Stimulated activated CD4-positive, alpha-beta T cell treated with anti-CD3 and anti-CD28 coated beads, Interleukin-2, amount 100 ng/mL, for 24 hours (primary cell): ENCODE measurements at places on chromosomes 6 and 20.
A peak's percentile ranks its signal among the peaks of the same experiment; 100 is the strongest.

GRCh38 chr6:73653571-73654424, at the start of gene SLC17A5:
Gene SLC17A5 (minus strand): TSS chr6:73653992. CDS start chr6:73653886, 106 bp downstream.
- peak; percentile 92 for DNase-seq

- DNase-seq: no peak
These were observed at the start of gene PRSS35 for GRCh38 chr6:83511901-83512681. Gene PRSS35 (plus strand): TSS chr6:83512534. CDS start chr6:83523442, 10,908 bp downstream.

- DNase-seq: peak; percentile 40
These were observed 48.3 kb downstream of the ATXN1 start for GRCh38 chr6:16712931-16713484.

- no peak for DNase-seq
These were observed 542 bp upstream of the AFG1L start for GRCh38 chr6:108294297-108294726.

DNA sequence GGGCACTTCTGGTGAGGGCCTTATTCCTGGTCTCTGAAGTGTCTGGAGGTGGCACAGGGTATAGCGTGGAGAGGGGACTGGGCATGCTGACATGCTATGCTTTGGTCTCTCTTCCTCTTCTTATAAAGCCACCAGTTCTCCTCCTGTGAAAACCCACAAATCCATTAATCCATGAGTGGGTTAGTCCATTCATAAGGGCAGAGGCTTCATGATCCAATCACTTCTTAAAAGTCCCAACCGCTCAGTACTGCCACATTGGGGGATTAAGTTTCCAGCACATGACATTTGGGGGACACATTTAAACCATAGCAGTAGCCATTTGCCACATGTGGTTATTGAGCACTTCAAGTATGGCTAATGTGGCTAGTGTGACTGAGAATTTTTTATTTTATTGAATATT, 3.8 kb upstream of the TRIB3 start:
- no peak for DNase-seq

GRCh38 chr20:4667371-4667773, 54.3 kb upstream of the PRND start:
- DNase-seq: no peak

DNA sequence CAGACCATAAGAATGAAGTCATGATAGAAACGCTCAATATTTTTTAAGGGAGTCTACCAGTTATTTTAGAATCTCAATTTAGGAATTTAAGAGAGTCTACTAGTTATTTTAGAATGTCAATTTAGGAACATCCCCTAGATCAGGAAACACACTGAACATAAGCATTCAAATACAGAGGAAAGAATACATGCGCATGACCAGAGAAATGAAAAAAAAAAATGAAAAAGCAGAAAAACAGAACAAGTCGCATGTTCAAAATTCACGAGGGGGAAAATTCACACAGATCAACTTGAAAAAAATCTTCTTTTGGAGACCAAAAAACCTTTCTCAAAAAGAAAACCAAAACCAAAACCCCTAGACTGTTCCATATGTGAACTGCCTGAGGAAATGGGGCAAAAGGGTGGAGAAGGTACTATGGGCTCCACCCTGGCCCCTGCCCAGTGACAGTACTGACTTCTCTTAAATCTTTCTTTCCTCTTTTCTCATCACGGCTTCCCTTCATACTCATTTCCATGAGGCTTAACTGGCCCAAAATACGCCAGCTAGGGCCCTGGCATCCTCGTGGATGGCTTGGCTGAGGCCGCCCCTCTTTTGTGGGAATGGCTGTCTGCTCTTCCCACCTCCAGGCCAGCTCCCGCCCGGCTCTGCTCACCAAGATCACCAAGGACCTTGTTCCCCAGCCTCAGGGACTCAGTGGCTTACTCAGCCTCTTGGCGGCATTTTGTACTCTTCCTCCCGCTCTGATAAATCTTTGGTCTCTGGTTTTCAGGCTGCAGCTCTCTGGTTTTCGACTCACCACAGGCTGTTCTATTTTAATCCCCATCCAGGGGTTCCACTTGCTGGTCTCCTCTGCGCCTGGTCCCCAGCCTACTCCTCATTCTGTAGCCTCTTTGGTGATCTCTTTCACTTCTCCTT, 11.2 kb downstream of the ZBTB2 start:
- no peak for DNase-seq

DNA sequence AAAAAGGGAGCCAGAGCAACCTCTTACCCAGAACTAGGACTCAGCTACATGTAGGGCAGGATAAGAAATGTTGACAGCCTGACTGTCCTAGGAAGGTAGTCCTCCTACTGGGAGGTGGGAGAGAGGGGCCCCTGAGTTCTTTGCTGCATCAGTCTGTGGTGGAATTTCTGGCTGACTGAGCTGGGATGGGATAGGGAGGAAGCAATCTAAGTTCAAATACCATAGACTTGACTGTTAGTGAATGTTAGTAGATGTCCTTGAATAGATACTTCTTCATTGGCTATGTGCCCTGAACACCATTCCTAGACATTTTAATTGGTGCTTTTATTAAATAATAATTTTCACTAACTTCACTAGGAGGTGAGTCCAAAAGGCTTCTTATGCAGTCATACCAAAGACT, 1343.6 kb upstream of the CITED2 start:
- no peak for DNase-seq

DNA sequence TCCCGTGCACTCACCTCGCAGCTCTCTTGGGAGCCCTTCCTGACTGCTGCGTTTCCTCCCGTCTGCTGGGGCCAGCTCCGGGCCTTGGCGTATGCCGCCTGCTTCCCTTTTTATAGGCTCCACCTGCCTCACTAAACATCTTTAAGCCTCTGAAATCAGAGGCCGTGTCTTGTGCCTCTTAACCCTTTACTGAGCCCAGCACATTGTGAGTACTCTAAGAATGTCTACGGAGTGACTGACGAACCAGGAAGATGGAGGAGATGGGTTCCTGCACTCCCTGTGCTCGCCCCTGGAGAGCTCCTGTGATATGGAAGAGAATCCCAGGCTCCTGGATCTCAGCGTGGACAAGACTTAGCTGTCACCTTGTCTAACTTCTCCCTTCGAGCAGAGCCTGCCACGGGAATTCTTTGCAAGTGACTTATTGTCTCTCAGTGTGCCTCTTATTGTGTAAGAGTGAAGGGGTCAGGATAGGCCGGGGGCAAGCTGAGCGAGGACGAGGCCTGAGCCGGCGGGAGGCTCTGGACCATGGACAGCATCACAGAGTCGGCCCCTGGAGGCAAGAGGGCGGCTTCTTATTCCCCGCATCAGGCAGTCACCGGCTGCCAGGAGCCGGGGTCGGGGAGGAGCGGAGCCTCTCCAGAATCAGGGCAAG, 70.9 kb upstream of the CCDC167 start:
- no peak for DNase-seq

- no peak for DNase-seq
These were observed 4.6 kb downstream of the SIRPG start for GRCh38 chr20:1652960-1653359.

DNA sequence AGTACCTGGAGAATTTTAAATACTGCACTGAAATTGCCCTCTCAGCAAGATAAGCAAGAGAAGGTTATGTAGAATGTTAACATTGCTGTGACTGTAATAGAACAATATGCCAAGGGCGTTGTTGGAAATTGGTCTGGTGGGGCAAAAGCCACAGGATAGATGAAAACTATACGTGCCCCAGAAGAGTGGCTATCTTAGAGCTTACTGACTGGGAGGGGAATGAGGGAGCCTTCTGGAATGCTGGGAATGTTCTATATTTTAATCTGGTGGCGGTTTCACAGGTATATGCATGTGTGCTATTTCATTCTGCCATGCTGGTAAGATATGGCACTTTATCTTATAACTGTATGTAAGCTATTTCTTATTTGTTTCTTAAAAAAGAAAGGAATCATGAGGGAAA, 35.2 kb upstream of the YWHAB start:
- DNase-seq: no peak

- no peak for DNase-seq
These were observed 689.5 kb downstream of the PHF3 start for GRCh38 chr6:64325093-64325492.

- no peak for DNase-seq
These were observed 359.0 kb downstream of the ZFAND3 start for GRCh38 chr6:38178584-38178886.

DNA sequence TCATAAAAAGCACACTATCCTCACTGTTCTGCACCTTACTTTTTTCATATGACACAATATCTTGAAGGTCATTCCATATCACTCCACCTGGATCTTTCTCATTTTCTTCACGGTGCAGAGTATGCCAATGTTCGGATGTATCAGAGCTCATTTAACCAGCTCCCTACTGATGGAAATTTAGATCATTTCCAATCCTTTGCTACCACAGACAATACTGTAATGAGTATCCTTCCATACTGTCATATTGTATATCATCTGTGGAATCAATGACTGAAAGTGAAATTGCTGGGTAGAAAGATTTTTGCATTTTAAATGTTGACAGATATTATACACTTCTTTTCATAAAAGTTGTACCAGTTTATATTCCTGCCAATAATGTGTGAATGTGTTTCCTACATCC, 2.2 kb upstream of the RAB44 start:
- no peak for DNase-seq

DNA sequence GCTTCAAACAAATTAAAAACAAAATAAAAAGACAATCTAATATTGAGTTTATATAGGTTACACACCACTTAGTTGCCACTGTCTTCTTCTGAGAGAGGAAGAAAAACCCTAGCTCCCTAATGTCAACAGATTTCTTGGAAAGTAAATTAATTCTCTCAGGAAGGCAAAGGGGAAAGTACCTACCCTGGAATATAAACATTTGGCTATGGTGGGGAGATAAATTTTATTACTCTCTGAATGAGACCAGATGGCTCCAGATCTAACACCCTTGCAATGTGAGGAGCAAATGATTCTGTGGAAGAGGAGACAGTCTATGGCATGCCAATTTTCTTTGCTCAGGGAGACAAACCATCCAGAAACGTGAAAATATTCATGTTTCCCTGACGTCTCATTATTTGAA, 4.3 kb upstream of the IL20RA start:
- no peak for DNase-seq

DNA sequence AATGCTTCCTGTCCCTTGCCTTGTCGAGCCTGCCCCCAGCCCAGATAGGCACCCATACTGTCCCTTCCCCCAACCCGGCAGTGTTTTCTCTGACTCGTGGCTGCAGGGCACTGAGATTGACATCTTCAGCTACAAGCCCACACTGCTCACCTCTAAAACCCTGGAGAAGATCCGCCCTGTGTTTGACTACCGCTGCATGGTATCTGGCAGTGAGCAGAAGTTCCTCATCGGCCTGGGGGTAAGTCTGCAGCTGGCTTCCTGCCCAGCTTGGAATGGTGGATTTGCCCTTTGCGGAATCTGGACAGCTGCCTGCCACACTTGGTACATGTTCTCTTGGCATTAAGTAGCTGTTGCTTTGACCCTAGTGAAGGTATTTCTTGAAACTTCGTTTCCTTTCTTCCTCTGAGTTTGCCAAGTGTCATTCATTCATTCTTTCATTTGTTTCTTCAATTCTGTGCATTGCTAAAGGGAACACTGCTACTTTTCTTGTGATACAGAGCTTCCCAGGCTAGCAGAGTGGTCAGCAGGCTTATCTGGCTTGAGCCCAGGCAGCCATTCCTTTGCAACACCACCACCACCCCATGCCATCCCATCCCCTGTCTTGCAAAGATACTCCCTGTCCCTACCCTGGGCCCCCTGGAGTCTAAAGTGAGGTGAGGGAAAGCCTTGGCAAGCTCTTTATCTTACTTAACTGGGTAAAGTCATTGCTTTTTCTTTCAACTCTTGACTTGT, 26.2 kb downstream of the CCDC167 start:
- no peak for DNase-seq

GRCh38 chr6:110484321-110484720, 7.9 kb upstream of the SLC22A16 start:
- DNase-seq: no peak

DNA sequence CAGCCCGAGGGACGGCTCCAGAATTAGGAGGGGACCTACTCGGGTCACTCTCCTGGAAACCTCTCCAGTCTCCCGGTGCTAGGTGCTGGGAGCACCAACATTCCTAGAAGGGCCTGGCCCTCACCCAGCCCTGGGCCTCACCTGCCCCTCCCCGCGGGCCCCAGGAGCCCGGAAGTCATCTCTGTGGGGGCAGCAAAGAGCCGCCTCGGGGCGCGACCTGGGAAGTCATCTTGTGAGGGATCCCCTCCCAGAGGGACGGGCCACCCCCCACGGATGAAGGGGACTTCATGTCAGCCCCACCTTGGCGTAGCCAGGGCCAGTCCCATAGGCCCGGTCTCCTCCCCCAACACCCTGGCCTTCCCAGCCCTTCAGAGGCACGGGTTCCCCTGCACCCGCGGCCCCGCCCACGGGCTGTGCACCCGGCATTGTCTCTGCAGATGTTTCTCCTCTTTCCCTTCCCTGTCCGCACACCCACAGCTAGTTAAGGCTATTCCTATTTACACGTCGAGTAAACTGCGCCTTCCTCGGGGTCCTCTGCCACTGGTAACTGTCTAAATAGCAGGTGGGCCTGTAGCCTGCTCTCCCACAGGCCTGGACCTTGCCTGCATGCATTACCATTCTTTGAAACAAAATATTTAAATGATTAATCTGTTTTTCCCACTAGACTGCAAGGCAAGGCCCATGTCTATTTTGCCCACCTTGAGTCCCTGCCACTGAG, 896 bp upstream of the RNASET2 start:
- DNase-seq: peak; percentile 57

DNA sequence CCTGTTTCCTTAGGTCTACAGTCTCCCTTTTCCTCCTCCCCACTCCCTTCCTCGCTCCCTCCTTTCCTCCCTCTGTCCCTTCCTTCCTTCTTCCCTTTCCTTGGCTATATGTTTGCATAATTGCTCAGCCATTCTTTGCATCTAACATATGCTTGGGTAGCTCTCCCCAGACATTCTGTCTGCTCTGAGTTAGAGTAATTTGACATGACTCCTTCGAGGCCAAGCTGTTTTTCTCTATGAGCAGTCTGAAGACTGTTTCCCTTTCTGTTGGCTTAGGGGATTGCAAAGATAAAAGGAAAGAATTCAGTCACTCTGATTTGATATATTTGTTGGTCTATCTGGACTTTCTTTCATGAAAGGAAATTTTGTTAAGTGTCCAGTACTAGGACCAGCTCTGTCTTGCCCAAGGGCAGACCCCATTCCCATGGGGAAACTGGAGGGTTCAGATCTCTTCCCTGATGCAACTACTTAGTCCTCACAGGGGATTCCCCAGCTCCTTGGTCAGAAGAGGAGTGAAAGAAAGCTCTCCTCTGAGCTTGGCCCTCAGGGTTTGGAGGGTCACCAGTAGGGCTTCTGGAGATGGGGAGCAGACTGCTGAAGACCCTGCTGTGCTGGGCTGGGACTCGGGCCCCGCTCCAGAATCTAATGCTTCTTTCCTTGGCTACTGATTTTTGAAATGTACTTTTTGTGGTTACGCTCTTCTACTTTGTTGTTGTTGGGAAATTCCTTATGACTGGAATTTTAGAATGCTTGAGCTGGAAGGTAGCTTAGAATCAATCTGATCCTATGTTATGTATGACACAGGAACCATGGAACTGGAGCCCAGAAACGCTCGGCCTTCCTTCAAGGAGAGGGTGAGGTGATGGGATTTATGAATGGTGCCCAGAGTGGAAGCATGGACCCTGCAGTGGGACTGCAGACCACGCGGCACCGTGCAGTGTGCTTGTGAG, 63.7 kb upstream of the SLC22A23 start:
- no peak for DNase-seq
